Mesothelial cell of epicardium (in vitro differentiated cells): ENCODE measurements at places on chromosomes 13 and 19. TPM values are rescaled to one million over a fixed set of nuclear protein-coding genes. Genes with fewer than 3 reads are reported as not detected.

LILRA6 gene
- not detected in 3 replicates for total RNA-seq

DNA sequence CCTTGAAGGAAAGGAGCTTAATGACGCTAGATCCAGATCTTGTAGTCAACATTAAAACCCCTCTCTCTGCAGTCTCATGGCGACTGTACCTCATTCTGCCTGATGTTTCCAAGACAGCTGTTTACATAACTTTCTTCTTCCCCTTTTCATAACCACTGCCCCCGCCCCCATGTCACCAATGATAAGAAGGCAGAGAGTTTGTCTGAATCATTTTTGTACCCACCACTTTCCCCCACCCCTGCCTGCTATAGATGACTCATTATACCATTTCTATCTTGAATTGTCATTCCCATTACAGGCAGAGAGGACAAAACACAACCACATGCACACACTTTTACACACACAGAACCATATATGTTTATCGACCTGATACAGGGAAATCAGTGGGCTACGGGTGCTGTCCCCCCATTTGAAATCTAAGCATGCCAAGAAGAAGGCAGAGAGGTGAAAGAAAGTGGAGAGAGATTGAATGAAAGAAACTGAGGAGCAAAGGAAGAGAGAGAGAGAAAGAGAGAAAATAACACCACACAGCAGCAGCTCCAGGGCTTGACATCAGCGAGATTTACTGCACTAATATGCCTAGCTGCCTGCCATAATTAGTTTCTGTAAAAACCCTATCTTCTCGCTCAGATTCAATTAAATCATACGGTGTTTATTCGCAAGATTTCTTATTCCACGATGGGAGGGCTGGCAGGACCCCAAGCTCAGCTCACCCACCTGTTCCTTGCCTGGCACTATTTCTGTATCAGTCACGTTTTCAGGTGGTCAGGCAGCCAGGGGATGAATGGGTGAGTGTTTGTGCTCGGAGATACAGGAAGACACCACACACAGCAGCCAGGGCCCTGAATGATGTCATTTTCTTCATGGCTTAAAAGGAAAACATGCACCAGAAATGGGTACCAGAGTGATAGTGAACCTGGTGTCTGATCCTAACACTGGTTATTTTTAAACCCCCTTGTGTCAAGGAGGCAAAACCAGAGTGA lies 114.3 kb upstream of the SERP2 start:
- peak overlapping the region; percentile 37 for H3K27ac ChIP-seq
- peaks cover 28% of the 10 kb centered on the region for H3K4me1 ChIP-seq
- no peaks in the 10 kb centered on the region for H3K27me3 ChIP-seq
- DNase-seq: no peak

DNA sequence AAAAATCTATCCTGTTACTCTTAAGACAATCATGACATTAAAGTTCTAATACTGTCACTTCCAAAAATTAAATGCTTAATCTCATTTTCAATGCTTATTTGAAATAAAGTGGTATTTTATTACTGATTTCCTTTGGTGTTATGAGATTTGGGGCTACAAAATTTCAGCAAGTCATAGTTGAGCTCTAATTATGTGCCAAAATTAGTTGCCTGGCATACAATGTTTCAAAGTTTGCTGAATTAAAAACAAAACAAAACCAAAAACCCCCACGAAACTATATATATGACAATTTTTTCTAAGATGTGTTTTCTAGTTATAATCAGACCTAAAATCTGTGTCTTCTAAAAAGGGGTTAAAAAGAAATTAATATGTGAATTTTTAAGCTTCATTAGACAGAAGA lies 62.2 kb downstream of the KCNRG start:
- DNase-seq: no peak
- no peak overlapping the region for H3K27ac ChIP-seq
- peaks cover 19% of the 10 kb centered on the region for H3K4me1 ChIP-seq
- H3K27me3 ChIP-seq: no peaks in the 10 kb centered on the region
- H3K4me3 ChIP-seq: no peak overlapping the region
- no peaks in the 10 kb centered on the region for H3K36me3 ChIP-seq

- no peak overlapping the region for H3K27ac ChIP-seq
- DNase-seq: peak; percentile 51
- no peaks in the 10 kb centered on the region for H3K36me3 ChIP-seq
- no peak overlapping the region for H3K4me3 ChIP-seq
Measured at GRCh38 chr19:49475995-49476880, 2.2 kb downstream of the FLT3LG start.

GRCh38 chr19:50553134-50553703 lies 15.0 kb downstream of the LRRC4B start:
- H3K27me3 ChIP-seq: peaks cover 84% of the 10 kb centered on the region
- H3K4me1 ChIP-seq: peaks cover 20% of the 10 kb centered on the region
- no peak for DNase-seq
- no peak overlapping the region for H3K27ac ChIP-seq

DNA sequence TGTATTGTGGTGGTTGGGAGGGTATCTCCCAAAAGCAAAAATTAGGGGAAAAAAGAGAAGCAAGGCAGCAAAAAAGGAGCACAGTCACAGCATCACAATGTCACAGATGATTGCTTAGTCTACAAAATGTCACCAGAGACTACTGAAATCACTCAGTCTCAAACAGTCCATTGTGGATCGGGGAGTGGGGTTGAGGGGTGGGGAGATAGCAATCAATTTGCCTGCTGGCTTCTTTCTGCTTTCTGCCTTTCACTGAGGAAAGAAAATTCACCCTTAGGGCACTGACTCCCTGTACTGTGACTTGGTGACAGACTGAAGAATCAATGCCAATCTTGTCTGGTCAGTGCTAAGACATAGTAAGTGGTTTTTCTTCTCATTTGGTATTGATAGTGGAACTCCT lies 2127.1 kb upstream of the PCDH20 start:
- no peak for DNase-seq
- no peaks in the 10 kb centered on the region for H3K36me3 ChIP-seq
- peaks cover 25% of the 10 kb centered on the region for H3K4me1 ChIP-seq
- no peaks in the 10 kb centered on the region for H3K27me3 ChIP-seq
- H3K4me3 ChIP-seq: no peak overlapping the region
